ENCODE measurements at places on chromosomes 3 and 15. TPM values are rescaled to one million over a fixed set of nuclear protein-coding genes. Genes with fewer than 3 reads are reported as not detected.

- DNase-seq, result no peak
Observed at GRCh38 chr15:33013827-33014445, 180.6 kb downstream of the FMN1 start.

DNA sequence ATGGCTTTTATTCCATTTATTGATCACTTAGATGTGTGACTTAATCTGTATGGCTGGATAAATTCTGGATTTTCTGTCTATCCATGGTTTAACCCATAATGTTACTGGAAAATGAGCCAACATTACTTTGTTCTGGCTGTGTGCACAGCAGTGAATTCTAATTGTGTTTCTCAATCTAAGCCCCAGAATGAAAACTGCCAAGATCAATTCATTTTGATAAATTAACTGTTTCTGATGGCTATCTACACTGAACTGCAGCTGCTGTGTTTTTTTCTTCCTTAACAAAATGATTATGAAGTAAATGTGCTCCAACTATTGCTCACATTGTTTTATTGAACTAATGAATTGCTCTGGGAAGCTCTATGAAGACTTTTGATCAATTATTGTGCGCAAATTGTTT lies 35.7 kb upstream of the CPB1 start:
- no peak for DNase-seq

The CTXN2 gene
- total RNA-seq, result not detected

DNA sequence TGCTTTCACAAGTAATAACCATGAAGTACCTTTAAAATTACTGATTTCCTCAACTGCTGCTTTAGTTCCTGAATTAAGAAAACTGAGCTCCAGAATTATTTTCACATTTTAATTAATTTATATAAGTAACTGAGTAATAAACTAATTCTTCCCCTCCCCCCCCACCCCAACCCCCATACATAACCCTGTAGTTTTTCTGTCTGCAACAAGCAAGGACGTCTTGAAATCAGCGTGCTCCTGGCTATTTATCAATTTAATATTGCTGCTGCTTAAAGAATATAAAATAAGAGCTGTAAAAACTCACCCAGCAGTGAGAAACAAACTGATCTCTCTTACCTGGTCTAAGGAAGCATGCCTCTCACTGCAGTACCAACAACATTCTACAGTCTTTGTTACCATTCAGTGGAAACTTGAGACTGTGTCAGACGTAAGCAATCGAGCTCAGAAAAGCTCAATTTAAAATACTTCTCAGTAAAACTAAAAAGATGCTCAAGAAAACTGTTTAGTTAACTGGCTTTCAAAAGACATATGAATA lies 121.0 kb downstream of the TFDP2 start:
- no peak for DNase-seq

- no peak for DNase-seq
Observed at GRCh38 chr3:73546961-73547360, 77.8 kb downstream of the PDZRN3 start.

GRCh38 chr3:172511783-172512762 lies 11.2 kb downstream of the TNFSF10 start:
- peak; percentile 90 for DNase-seq

- DNase-seq, result peak; percentile 26
Observed at GRCh38 chr3:13708301-13708700, 159.4 kb downstream of the FBLN2 start.

- no peak for DNase-seq
Observed at GRCh38 chr15:51349156-51349844, 7.8 kb downstream of the GLDN start.

DNA sequence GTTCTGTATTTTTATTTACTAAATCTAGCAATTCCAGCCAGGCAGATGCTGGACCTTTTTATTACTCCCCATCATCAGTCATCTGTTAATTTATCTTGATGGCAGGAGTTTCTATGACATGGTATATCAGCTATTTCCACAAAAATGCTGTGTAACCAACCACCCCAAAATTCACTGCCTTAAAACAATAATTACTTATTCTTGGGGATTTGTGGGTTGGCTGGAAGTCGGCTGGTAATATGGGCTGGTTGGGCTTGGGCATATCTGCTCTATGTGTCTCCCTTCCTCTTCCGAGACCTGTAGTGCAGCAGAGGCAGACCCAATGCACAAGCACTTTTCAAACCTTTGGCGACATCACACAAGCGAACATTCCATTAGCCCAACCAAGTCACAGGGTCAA lies 92.1 kb upstream of the UBE2E1 start:
- DNase-seq, result no peak

GRCh38 chr15:83200162-83200561 lies 7.5 kb downstream of the HDGFL3 start:
- no peak for DNase-seq

- no peak for DNase-seq
Observed at GRCh38 chr3:5321666-5322340, 134.3 kb downstream of the EDEM1 start.

The POPDC2 gene
- 7.0 TPM for total RNA-seq

All from posterior vena cava (tissue), 2 donors.